ENCODE measurements at places on chromosomes 2 and 18.

DNA sequence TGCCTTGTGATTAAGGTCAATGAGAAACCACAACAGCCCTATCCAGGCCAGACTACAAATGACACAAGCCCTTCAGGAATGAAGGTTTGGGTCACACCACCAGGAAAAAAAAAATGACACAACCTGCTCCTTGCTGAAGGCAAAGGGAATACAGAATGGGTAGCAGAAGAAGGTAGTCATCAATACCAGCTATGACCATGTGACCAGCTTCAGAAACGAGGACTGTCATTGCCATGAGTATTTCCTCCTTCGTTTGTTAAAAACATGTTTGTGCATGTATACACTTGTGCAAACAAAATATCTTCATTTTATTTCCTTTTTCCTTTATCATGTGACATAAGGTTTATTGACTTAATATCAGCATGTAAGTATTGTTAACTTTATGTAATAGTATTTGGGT, 226.6 kb downstream of the CDH19 start:
- DNase-seq = no peak

DNA sequence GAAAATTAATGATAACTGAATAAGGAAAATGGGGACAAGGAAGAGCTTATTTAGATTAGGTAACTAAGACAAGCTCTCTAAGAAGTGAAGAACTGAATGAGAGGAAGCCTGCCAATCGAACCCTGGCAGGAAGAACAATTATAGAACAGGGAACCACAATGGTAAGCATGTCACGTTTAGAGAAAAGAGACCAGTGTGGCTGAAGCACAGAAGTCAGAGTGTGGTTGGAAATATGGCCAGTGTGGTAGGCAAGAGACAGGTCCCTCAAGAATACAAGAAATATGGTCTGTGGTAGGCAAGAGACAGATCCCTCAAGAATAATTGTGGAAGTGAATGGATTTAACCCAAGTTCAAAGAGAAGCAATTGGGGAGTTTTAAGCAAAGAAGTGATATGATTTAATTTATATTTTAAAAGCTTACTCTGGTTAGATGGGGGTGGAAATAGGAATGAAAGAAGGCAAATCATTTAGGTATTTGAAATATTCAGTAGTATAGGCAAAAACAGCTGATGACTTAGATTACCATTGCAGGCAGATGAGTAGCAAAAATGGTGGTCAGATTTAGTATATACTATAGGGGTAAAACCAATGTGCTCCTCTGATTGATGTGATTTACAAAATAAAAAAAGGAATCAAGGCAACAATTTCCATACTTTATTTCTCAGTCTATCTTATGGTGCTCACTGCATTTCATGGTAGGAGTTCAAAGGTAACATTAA, 38.8 kb upstream of the ERMN start:
- DNase-seq = no peak

GRCh38 chr2:182901748-182902147, 35.3 kb upstream of the FRZB start:
- DNase-seq = no peak

- DNase-seq = no peak
Observed at GRCh38 chr18:36850527-36851201, 21.7 kb downstream of the KIAA1328 start.

- DNase-seq = no peak
Observed at GRCh38 chr18:48412339-48412929, 3.3 kb upstream of the ZBTB7C start.

DNA sequence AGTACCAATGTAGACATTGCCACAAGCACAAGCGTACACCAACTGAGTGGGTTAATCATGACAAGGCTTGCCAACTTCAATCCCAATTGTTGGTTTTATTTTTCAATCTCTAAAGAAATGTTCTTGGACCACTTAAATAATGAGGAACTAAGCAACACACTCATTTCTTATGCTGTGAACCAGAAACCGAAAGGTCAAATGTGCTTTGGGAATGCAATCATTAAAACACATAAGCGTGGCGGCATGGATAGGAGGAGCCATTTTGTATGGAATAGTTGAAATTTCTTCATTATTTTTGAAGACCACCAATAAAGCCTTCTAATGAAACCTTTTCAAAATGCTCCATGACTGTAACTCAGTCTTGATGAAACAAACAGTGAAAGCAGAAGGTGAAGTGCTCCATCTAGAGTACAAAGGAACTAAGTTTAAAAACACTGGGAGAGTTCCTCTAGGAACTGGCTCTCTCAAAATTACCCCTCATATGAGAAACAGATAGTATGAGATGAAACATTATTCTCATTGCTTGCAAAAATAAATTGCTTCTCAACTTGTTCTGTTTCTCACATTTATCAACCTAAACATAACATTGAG, 113.2 kb upstream of the CHST9 start:
- no peak for DNase-seq

Measured in activated CD8-positive, alpha-beta memory T cell treated with anti-CD3 and anti-CD28 coated beads for 48 hours (primary cell).